ENCODE measurements at places on chromosomes 16 and 17.

- DNase-seq: no peak
These were observed 6.4 kb upstream of the CRK start for GRCh38 chr17:1462164-1463112.

- DNase-seq: no peak
These were observed 74.5 kb upstream of the HSBP1 start for GRCh38 chr16:83733301-83733700.

DNA sequence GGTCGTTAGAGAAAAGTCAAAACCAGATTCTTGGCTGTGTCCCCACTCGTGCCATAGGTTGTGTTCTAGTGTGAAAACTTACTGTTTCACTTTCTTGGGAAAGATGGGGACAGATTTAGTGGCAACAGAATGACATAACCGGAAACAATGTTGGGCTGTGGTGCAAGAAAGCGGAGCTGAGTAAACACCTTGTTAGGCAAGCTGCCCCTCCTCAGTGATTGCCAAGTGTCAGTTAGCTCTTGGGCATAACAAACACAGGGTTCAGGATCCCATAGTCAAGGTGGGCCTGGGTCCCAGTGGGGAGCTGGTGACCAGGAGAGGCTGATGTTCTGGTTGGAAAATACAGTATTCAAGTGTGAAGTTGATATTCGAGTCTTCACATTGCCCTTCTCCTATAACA, 15.4 kb downstream of the UBN1 start:
- DNase-seq: no peak

GRCh38 chr17:6524520-6524919, 31.8 kb downstream of the PITPNM3 start:
- DNase-seq: no peak

DNA sequence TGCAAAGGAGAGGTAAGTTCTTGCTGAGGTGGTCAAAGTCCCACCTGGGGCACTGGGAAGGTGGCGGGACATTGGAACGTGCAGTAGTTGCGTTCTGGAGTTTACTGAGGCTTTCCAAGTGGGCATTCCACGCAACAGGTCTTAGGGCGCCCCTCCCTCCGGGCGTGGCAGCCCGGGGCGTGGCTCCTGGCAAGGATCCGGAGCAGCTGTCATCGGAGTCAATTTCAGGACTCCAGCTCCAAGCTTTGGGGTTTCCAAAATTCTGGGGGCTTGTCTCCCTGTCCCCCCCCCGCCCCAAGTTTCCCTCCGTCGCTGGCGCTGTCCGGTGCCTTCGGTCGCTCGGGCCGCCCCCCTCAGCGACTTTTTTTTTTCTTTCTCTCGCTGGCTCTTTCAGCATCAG, 43.1 kb upstream of the AMZ2 start:
- no peak for DNase-seq

GRCh38 chr17:55463600-55463999, 42.0 kb upstream of the MMD start:
- no peak for DNase-seq

DNA sequence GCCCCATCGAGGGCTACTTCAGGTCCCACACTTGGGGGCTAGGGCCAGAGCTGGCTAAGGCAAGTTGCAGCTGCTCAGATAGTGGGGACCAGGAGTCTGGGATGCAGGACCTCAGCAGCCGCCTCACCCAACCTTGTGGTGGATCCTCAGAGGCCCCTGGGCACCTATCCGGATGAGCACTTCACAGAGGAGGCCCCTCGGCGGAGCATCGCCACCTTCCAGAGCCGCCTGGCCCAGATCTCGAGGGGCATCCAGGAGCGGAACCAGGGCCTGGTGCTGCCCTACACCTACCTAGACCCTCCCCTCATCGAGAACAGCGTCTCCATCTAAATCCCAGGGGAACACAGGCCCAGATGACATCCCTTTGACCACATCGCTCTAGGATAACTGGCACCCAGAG, 9.4 kb downstream of the ALOX15B start:
- no peak for DNase-seq

GRCh38 chr17:63652106-63652505, 29.9 kb downstream of the MAP3K3 start:
- DNase-seq: no peak
